Amniotic epithelial cell (primary cell): ENCODE measurements at places on chromosomes 3 and 15.

DNA sequence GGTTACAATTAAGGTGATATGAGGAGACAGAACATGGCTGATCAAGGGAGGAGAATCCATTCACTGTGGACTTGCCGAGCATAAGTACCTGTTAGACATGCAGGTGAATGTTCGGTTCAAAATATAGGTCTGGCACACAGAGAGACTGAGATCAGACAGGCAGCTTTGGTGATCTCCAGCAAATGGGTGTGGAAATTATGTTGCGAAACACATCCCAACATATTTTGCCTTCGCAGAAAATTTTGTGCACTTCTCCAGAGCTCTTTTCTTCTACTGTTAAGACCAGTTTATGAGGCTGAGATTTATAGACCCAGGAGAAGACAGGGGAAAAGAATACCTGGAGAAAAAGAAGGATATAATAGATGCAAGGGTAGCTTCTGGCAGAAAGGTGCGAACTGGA is 183.2 kb downstream of the NEK10 start:
- DNase-seq = peak; percentile 11

DNA sequence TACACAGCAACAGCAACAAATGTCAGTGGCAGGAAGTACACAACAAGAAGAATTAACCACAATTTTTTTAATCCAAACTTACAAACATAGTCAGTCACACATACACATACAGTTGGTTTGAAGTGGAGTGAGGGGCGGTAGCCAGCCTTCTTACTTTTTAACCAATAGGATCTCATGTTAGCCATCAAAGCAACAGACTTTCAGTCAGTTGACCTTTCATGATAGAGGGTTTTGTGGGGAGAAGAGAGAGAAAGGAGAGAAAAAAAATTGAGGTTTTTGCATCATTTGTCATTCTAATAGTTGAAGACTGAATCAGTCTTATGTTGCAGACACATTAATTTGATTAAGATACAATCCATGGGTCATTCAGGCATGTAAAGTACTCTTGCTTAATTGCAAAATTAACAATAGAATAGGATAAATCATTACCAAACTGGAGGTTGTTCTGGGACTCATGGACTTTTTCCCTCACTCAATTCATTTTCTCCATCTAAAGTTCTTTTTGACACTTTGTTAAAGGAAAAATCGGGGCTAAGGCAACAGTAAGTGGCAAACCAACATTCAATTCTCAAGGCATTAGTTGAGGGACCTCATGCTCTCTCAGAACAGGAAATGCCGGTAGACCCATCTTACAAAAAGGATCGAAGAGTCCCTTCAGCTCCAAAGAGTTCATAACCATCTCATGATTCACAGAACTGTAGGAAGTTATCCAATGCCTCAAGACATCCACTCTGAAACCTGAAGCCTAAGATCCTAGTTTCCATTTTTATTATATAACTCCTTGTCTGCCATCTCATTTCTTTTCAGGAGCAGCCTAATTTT is 159.5 kb upstream of the LPP start:
- peak; percentile 57 for DNase-seq

DNA sequence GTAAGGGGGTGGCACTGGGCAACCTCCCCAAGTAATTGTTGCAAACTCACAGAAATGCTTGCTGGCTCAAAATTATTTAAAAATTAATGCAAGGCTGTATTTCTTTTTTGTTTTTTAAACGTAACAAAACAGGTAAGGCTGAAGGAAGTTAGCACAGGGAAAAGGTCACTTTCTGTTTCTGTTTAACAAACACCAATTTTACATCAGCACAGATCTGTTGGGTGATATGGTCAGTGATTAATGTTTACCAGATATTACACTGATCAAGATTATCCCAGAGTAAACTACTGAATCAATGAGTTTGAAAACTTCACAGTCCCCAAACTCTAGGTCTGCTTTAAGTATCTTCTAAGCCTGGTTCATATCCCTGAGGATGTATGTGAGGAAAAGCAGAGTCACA is 558.0 kb downstream of the FOXP1 start:
- DNase-seq = no peak

DNA sequence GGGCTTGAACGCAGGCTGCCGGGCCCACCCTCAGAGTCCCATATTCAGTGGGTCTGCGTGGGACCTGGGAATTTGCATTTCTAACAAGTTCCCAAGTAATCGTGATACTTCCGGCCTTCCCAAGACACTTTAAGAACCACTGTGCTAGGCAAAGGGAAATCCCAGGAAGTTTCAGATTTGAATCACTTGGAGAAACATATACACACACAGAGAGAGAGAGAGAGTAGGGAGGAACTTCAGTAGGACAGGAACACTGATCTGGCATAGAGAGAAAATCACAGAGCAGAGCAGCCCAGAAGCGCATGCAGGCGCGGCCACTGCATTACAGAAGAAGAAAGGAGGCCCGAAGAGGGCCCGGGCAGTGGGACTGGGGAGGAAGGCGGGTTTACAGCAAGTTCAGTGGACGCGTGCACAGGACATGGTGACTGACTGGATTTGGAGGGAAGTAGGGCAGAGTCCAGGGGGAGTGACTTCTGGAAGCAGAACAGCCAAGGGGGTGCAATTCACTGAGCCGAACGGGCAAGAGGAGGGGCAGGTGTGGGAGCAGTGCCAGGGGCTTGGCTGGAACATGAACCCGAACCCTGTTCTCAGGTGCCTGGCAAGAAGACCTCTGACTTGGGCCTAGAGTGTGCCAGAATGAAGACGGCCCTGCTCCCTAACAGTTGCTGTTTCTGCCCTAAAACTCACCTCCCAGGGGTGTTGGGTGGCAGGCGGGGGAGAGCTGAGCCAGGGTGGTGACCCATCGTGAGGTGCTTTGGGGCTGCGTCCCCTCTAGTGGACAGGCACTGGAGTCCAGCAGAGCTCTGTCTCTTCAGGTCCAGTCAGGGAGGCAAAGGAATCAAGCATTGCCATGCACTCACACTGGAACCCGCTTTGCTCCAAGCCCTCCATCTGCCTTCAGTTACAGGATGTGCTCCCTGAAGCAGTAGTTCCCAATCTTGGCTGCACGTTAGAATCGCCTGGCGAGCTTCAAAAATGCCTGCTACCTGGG is 101.3 kb upstream of the HES1 start:
- DNase-seq = no peak

DNA sequence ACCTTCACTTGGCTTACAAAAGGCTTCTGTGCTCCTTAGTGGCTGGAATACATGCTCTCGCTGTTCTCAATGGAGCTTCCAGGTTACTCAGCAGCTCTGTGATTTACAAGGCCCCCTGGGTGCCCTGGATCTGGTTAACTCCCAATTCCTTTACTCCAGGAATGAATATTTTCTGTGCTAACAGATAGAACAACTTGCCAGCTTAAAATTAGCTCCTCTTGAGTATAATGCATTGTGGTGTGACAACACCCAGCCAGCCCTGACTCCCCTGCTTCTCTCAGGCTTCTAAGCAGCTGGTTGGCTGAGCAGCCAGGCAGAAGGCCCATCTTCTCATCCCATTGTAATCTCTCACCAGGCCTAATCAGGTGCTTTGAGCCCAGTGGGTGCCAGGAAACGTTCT is 246.4 kb downstream of the ALCAM start:
- peak; percentile 13 for DNase-seq

DNA sequence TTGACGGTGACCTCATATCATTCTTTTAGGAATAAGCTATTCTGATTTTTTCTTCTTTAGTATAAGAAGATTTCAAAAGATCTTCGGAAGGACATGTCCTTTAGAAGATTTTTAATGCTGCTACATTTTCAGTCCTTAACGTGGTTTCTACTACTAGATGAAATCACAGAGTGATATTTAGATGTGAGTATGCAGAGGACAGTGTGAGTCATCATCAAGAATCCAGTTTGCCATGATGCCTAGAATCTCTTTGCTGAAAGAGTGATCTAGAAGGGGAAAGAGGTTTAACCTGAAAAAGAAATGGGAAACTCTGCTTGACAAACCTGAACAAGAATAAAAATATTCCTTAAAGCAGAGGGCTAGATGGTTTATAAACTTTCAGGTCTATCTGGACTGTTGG is 43.2 kb downstream of the SLC7A14 start:
- no peak for DNase-seq

- peak; percentile 60 for DNase-seq
Measured at GRCh38 chr15:40217166-40217824, 21.6 kb upstream of the PAK6 start.

GRCh38 chr3:178826435-178827123 is 245.0 kb downstream of the ZMAT3 start:
- DNase-seq = no peak

DNA sequence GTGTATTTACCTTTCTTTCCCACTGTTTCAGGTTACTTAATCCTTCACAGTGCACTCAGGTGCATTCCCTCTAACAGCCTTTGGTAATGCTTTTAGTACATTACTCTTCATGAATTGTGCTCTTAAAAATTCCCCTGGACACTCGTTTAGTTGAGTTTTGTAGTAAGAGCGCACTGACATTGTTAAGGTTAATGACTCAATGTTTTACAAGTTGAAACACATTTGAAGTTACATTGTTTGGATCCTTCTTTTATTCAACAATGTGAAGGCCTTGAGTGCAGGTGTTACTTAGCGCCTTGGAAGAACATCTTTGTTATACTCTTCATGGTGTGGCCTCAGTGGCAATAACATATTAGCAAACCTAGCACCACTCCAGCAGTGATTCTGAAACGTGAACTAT is 739.6 kb downstream of the NAALADL2 start:
- DNase-seq = no peak

GRCh38 chr3:187000711-187001151 is 70.4 kb downstream of the ST6GAL1 start:
- no peak for DNase-seq

GRCh38 chr3:50167069-50167840 is 12.1 kb downstream of the SEMA3F start:
- no peak for DNase-seq

DNA sequence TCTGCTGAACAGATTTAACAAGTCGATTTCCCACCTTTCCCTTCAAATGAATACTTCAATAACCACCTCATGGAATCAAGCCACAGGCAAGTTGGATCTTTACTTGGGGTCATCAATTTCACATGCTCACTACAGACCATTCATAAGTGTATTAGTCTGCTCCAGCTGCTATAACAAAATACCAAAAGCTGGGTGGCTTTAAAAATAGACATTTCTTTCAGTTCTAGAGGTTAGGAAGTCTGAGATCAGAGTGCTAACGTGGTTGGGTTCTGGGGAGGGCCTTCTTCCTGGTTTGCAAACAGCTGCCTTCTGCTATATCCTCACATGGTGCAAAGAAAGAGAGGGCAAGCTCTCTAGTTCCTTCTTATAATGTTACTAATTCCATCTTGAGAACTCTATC is 5.1 kb downstream of the GPR176 start:
- no peak for DNase-seq

DNA sequence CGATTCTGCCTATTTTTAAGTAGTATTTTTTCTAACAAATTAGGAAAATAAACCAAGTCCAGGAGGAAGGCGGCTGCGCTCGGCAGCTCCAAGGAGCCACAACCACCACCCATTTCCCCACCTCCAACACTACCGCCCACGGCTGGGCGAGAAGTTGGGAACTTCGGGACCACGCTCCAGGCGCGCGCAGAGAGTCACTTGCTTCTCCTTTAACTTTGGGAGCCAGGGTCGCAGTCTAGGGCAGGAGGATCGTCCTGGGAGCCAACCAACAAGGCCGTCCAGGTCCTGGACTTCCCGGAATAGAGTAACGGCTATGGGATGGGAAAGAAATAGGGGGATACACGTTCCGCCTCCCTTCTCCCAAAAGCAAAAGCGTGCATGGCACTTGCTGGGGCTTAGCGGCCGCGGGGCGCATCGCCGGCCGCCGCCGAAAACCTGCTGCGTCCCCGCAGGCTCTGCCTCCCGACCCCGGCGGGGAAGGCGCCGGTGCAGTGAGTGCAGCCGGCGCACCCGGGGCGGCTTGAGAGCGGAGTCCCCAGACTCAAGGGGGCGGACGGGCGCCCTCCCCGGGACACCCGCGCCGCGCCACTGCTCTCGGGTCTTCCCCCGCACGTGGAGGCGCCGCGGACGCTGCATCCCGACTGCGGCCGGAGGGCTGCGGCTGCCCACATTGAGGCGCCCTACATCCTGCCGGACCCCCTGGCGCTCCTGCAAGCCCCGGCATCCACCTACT is 699 bp downstream of the MEGF11 start:
- DNase-seq = peak; percentile 19

- DNase-seq = peak; percentile 56
Measured at GRCh38 chr3:66812136-66812535, 186.0 kb upstream of the KBTBD8 start.

DNA sequence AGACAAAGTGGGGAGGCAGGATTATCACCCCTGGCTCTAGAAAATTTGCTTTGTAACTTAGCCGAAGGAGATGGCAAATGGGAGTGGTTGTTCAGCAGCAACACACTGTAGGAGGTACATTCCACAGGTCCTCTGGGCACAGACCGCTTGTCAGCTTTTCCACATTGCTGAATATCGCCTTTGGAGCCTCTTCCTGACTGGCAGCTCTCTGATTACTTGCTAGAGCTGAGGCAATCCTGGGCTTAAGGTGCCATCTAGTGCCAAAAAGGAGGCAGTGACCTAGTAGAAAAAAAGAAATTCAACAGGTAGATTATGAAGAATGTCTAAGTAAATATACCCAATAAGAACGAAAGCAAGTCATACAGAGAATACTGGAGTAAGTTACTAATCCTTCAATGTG is 13.1 kb upstream of the SCN5A start:
- DNase-seq = peak; percentile 45

DNA sequence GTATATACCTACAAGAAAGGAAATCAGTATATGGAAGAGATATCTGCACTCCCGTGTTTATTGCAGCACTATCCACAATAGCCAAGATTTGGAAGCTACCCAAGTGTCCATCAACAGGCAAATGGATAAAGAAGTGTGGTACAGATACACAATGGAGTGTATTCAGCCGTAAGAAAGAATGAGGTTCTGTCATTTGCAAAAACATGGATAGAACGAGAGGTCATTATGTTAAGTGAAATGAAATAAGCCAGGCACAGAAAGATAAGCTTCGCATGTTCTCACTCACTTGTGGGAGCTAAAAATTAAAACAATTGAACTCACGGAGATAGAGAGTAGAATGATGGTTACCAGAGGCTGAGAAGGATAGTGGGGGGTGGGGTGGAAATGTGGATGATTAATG is 53.1 kb downstream of the FAM81A start:
- DNase-seq = peak; percentile 31

DNA sequence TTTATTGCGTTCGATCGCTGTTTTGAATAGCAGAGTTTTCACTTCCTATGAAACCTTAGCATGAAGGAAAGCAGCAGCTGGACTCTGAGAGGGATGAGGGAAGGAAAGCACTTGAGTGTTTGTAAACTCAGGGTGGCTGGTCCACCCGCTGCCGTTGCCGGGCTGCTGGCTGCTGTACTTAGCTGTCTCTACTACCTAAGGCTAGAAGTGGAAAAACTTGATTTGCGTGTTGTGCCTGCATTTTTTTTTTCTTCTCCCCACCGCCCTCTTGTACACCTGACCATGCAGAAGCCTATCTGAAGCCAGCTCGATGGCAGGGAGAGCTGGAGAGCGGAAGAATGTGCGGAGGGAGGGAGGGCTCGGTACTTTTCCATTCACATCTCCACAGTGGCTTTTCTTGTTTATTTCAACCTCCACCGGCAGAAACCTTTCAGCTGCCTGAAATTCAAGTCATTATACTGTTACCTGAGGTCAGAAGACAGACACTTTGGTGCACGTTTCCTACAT is 4.8 kb upstream of the BCL6 start:
- peak; percentile 48 for DNase-seq

- DNase-seq = no peak
Measured at GRCh38 chr3:80307844-80308243, 540.0 kb upstream of the ROBO1 start.

- DNase-seq = no peak
Measured at GRCh38 chr3:105733356-105733755, 135.5 kb downstream of the CBLB start.

GRCh38 chr3:113212150-113212843 is 940 bp downstream of the BOC start:
- DNase-seq = no peak
